ENCODE measurements at places on chromosomes 12 and 14. TPM values are rescaled to one million over a fixed set of nuclear protein-coding genes. Genes with fewer than 3 reads are reported as not detected.

GRCh38 chr12:56082967-56083366 lies 3.0 kb downstream of the ERBB3 start:
- no peak for DNase-seq

The KRT75 gene
- not detected for total RNA-seq

The LAG3 gene
- 0.57 TPM for total RNA-seq

GRCh38 chr14:102924632-102925588 lies 2.4 kb downstream of the AMN start:
- DNase-seq, result no peak

DNA sequence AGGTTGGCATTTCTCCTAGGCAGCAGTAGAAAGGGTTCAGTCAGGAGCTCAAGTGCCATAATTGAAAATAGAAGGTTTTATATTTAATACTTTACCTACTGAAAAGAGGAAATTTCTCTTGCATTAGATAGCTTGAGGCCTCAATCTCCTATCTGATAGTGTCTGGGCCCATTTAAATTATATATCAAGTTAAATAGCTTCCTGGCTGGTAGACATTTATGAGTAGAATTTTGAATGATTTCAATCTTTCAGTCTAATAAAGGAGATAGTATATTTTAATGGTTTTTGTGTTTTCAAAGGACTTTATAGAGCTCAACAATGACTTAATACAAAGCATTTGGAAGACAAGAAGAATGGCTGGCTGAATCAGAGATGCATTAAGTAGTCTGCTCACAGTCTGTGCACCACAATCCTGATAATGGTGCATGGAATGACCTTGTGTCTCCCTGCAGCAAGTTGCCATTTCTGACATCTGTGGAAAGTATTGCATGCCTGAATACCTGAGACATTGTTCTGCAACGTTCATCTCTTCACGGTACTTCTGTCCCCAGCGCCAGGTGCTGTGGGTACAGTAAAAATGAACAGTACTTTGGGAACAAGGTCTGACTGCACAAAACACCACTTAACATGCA lies 974.1 kb downstream of the TMTC2 start:
- DNase-seq, result no peak

The TOMM20L gene
- not detected for total RNA-seq

DNA sequence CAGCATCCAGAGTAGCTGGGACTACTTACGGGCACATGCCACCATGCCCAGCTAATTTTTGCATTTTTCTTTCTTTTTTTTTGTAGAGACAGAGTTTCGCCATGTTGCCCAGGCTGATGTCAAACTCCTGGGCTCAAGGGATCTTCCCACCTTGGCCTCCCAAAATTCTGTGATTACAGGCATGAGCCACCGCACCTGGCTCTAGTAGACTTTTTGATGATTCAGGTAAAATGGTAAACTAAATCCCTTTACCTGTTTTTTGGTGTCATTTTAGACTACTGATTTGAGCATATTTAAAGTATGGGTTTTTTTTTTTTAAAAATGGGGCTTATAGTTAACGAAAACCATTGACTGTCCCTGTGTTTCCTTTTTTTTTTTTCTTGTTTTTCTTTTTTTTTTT lies 20.5 kb downstream of the RBMS2 start:
- DNase-seq, result no peak

The CISTR gene
- 0.75 TPM for total RNA-seq

- no peak for DNase-seq
These were observed 143.9 kb downstream of the SYNE2 start for GRCh38 chr14:63996625-63997220.

DNA sequence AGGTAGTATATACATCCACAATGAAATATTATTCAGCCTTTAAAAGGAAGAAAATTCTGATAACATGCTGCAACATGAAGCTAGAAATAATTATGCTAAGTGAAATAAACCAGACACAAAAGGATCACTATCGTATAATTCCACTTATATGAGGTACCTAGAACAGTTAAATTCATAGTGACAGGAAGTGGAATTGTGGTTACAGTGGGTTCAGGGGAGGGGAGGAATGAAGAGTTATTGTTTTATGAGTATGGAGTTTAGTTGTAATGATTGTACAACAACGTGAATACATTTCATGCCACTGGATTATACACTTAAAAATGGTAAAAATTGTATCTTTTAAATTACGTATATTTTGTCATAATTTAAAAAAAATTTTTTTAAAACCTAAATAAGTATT lies 21.0 kb downstream of the EEA1 start:
- no peak for DNase-seq

The MEG3 gene
- 25.4 TPM for total RNA-seq

DNA sequence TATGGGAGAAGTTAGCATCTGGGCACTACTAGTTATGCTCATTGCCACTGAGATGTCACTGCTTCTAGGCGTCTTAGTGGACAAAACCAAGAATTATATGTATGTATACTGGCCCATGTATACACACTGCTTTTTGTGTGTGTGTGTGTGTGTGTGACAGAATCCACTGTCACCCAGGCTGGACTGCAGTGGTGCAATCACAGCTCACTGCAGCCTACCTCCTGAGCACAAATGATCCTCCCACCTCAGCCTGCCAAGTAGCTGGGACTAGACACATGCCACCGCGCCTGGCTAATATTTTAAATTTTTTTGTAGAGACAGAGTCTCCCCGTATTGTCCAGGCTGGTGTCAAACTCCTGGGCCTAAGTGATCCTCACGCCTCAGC lies 25.2 kb downstream of the LIMA1 start:
- DNase-seq, result no peak

DNA sequence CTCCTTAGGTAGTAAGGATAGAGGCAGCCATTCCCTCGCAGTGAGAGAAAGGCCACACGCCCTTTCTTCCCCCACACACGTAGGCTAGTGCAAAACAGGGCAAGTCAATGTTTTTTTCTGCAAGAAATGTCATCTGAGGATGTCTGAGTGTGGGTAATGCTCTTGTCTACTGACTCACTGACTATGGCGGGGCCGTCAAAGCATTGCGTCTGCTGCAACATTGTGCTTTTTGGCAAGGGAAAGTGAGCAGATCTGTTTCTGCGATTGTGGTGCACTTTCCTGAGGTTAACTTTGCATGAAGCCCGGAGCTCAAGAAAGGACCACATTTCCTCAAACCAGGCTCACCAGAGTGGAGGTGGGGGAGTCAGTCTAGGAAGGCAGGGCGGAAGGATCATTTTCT lies 181.6 kb upstream of the GZMB start:
- no peak for DNase-seq

DNA sequence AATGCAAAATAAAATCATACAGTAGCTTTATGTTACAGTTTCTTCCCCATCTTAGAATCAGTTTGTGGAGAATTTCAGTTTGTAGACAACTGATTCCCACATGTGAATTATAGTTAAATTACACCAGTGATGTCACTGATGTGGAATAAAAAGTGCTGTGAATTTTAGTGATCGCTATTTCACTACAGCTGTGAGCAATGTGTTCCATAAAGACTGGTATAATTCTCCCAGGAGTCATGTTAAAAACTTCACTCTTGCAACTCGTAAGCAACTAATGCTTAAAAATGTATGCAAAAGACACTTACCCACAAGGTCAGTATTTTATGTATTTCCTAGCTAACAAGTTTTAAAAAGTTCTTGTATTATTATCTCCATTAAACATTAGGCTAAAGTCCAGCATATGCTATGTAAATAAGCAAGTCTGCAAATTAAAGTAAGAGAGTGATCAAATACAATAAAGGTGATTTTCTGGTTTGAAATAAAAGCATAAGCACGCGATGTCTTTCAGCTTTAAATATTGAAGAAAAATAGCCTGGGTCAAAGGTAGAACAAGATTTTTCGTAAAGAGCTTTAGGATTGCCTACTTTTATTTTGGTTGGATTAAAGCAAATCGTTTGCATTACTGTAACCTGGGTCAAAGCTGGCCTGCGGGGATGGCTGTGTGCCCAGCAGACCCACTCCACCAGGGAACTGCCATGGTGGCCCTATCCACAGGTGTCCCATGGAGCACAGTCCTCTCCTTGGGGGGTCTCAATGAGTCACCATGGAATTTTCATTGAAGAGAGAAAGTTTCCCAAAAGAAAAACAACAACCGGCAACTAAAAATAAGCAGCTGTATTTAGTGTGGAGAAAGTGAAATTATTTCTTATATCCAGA lies 12.7 kb upstream of the LRIG3 start:
- DNase-seq, result no peak

The CLEC4D gene
- total RNA-seq, result 0.43 TPM

DNA sequence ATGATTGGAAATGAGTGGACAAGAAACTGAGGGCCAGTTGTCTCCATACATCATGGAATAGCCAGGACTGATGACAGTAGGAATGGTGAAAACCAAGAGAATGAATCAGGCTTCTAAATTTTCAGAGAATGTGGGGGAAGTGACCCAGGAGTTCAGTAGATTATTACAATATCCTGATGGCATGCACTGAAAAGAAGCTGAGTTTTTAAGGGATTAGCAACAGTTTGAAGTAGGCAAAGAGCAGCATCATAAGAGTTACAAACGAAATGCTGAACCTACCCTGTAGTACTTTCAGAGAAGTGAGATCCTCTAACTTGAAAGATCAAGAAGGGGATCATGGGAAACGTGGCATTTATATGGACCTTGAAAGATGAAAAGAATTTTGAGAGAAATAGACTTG lies 13.2 kb downstream of the SLC2A14 start:
- no peak for DNase-seq

- DNase-seq, result no peak
These were observed 4.0 kb downstream of the GOLGA5 start for GRCh38 chr14:92797935-92798653.

GRCh38 chr12:14211947-14212387 lies 153.5 kb upstream of the ATF7IP start:
- DNase-seq, result no peak

DNA sequence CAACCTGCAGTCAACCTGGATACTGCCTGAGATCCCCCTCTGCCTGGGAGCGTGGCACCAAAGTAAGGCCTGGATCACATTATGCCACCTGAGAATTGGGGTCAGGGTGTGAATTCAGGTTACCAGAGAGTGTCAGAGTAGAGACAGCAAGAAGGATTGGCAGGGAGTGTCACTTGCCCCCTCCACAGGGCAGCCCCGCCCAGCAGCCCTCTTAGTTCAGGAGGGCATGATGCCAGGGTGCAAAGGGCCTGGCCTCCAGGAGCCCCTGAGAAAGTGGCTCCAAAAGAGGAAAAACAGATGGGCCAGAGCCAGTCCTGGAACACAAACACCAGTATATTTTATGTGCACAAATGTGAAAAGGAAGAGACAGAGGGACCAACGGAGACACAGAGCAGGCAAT lies 18.6 kb downstream of the TMEM229B start:
- no peak for DNase-seq

GRCh38 chr12:119685375-119685774 lies 17.4 kb downstream of the PRKAB1 start:
- DNase-seq, result no peak

The BDKRB1 gene
- total RNA-seq, result not detected

The ACRBP gene
- 1.6 TPM for total RNA-seq

- no peak for DNase-seq
These were observed 5.2 kb upstream of the RNASE6 start for GRCh38 chr14:20775901-20776300.

- no peak for DNase-seq
These were observed 46.9 kb upstream of the CAND1 start for GRCh38 chr12:67222302-67222701.

- no peak for DNase-seq
These were observed 334.1 kb upstream of the MIS18BP1 start for GRCh38 chr14:45587142-45587541.

DNA sequence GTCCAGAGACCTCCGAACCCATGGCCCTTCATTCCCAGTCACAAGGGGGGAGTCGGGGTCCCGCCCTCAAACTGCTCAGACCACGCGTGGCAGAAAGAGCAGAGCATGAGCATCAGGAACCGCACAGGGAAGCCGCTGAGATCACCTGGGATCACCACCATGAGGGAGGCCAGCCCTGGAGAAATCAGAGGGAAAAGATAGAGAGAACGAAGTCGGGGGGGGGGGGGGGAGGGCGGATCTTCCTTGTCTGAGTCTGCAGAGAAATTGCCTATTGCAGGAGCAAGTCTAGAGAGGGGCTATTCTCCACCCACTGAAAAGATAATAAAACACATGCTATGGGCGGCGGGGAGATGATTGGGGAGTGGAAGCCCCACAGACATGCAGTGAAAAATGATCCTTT lies 884 bp upstream of the TMEM132C start:
- DNase-seq, result no peak

The FGF23 gene
- 0.46 TPM for total RNA-seq
